A172 (cell line): ENCODE measurements at places on chromosomes 3 and 15. TPM values are rescaled to one million over a fixed set of nuclear protein-coding genes. Genes with fewer than 3 reads are reported as not detected.

DNAJA4 gene
- not detected in 2 replicates for total RNA-seq

ZNF660 gene
- total RNA-seq = not detected in 2 replicates

NEK10 gene
- total RNA-seq = 8.4 and 11.5 TPM in 2 replicates

- no peak for DNase-seq
Observed at GRCh38 chr3:65995030-65995429, 43.7 kb downstream of the MAGI1 start.

GRCh38 chr15:39580485-39581241, at the start of gene THBS1:
Gene THBS1 (plus strand): TSS chr15:39581079. CDS start chr15:39581858, 779 bp downstream.
- peak; percentile 75 for DNase-seq
